ENCODE measurements at places on chromosomes 7 and 10.

DNA sequence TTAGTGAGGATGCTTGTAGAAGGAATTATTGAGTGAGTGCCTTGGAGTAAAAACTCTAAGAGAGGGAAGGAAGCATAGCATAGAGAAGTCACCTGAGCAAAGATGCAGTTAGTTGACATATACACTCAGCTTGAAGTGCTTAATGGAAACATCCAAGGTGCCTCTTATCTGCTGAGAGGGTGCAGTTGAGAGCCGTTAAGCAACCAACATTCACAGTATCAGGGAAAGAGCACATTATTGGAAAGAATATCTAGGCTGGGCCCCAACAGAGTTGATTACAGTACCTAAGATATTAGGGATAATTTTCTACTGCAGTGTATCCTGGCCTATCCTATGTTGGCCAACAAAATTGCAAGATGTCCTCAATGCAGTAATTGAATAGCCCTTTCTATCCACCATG, 302.0 kb downstream of the ETV1 start:
- no peak for DNase-seq

- no peak for DNase-seq
Observed at GRCh38 chr7:89559596-89559995, 594.7 kb upstream of the STEAP1 start.

DNA sequence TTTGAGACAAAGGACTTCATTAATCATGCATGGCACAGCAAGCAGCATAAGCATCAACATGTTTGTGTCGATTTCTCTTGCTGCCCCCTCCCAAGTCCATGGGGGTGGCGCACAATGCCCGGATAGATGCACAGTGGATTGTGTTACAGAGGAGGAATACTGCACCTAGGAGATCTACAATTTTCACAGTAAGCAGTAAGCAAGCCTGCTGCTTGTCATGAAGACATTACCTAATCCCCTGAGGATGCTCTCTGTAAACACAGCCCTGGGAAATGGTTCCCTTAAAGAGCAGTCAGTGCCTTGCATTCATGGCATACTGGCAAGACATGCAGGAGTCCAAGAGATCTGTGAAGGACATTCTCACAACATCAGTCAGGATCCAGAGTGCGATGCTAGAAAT, 137.7 kb downstream of the ETV1 start:
- DNase-seq: peak; percentile 34

- peak; percentile 70 for DNase-seq
Observed at GRCh38 chr10:72126184-72126871, 38.0 kb upstream of the SPOCK2 start.

DNA sequence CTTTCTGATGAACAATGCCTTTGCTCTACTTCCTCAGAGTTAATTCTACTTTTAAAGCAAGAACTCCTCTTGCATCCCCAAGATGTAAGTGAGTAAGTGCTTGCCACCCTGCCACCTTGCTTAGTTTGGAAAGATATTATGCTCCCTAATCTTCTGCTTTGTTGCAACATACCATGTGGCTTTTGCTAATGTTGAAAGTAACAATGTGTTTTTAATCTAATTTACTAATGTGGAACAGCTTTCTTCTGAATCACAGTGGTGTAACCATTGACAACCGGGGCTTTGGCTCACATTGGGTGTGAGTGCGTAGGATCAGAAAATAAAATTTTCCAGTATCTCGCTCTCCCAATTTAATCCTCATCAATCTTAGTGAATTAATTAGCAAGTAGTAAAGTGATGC, 254.1 kb upstream of the PTER start:
- no peak for DNase-seq

- peak; percentile 6 for DNase-seq
Observed at GRCh38 chr7:134645935-134646334, 718 bp upstream of the BPGM start.

GRCh38 chr10:126247446-126247975, 140.8 kb downstream of the ADAM12 start:
- no peak for DNase-seq

DNA sequence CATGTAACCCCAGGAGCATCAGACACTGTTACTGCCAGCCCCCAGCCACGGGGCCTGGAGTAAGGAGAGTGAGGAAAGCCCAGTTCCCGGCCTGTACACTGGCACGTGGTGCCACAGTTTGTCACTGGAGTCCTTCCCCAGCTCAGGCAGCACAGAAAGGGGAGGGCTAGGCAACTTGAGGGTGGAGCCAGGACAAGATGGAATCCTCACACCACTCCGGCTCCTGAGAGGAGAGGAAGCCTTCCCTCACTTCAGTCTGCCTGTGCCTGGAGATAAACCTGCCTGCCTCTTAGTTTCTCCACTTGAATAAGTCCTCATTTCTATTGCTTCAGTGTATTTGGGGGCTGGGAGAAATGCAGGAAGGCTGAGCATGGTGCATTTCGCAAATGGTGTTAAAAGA, 176.0 kb downstream of the KIAA1217 start:
- no peak for DNase-seq

- peak; percentile 68 for DNase-seq
Observed at GRCh38 chr7:101516851-101517250, 112.2 kb downstream of the MYL10 start.

GRCh38 chr7:99562832-99563231, 4.4 kb downstream of the ZNF655 start:
- DNase-seq: no peak

- no peak for DNase-seq
Observed at GRCh38 chr7:71173955-71174354, 42.0 kb downstream of the GALNT17 start.

- no peak for DNase-seq
Observed at GRCh38 chr7:157439761-157440160, 103.0 kb downstream of the DNAJB6 start.

- DNase-seq: peak; percentile 40
Observed at GRCh38 chr10:108545921-108546320, 1377.4 kb downstream of the XPNPEP1 start.

GRCh38 chr7:47423196-47423595, 158.7 kb downstream of the TNS3 start:
- DNase-seq: no peak

DNA sequence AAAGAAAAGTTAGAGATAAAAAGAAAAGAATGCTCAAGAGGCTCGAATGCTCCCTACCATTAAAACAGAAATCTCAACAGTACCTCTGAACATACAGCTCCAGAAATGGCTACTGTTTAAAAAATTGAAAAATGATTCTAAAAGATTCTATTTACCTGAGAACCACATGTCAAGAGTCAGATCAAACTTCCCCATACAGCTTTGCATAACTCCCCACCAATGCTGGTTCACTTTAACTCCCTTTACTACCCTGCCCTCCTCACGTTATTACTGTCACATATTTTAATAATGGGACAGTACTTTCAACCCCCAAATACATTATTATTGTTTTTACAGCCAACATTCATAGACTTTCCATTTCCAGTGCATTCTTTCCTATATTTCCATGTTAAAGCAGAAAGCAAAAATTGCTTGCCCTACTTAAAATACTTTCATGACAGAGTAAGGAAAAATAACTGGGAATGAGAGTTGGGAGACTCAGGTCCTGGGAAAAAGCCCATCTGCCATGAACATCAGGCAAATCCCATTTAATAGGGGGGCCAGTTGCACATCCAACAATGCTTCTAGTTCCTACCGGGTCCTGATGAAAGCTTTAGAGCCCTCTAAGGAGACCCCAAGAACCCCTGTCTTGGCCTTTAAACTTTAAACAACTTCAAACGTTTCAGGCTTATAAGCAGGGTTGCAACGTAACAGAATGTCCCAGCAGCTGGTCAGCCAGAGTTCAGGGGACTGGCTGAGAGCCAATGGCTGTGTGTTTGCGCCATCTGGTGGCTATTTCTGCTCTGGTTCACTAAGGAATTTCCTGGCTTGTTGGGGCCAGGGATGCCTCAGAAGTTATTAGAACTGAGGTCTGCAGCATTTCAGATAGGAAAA, 247.4 kb downstream of the ELMO1 start:
- DNase-seq: peak; percentile 90

DNA sequence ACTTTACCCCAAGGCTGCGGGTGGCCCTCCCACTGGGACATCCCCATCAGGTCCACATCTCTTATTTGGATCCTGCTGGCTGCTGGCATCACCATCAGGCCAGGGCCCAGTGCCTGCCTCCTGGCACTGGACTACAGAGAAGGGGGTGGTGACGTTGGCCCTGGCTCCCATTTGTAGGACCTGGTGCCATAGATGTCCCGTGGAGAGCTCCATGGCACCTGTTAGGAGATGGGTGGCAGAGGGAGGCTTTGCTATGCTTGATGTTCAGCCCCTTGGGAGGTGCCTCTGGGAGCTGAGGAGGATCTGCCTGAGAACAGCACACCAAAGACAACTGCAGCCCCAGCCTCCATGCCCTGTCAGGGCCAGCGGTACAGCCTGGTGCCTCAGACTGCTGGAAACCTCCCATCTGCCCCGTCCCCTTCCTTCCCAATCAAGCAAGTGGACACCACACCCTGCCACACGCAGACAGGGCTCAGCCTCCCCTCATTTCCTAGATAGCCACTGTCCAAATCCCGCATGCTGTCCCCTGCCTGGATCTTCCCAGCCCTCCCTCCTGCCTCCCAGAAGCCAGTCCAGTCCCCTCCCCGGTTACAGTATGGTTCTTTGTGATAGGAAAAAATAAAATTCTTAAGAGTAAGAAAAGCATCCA, 230.0 kb upstream of the GRB10 start:
- no peak for DNase-seq

DNA sequence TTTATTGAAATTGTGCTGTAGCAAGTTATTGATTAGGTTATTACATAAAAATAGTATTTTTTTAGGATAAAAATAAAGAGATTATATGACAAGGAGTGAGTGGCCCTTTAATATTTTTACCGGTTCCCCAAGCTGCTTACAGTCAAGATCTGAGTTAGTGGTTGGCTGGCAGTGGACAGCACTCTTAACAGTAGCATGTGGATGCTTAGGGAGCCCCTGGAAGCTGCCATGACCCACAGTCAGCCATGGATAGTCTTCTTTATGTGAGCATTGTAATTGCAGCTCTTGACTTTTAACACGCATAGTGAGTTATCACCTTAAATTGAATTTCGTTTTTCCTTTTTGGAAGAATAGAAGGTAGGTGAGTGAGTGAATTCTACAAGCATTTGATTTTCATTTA, 22.1 kb downstream of the RAB18 start:
- DNase-seq: peak; percentile 12

GRCh38 chr10:62047960-62048383, 146.5 kb downstream of the ARID5B start:
- no peak for DNase-seq

DNA sequence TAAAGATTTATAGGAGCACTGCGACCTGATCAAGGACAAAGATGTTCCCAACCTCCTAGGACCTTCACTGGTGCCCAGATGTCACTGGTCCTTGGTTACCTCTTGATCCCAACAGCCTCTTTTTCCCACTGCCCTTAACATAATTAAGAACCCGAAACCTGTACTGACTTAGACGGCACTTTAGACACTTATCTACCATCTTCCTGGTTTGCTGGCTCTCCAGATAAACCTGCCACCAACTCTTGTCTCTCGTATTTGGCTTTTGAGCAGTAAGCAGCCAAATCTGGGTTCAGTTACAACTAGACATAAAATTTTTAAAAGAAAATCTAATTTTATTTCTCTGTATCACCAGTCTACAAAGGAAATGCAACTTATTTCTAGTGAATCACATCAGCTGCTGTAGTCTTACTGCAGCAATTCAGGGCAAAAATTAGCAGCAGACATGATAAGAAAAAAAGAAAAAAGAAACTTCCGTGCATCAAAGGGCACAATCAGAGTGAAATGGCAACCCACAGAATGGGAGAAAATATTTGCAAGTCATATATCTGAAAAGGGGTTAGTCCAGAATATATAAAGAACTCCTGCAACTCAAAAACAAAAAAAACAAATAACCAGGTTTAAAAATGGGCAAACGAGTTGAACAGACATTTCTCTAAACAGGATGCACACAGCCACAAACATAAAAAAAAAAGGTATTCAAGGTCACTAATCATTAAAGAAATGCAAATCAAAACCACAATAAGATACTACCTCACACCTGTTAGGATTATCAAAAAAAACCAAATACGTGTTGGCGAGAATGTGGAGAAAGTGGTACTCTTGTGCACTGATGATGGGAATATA, 9.4 kb downstream of the ASB13 start:
- DNase-seq: no peak

DNA sequence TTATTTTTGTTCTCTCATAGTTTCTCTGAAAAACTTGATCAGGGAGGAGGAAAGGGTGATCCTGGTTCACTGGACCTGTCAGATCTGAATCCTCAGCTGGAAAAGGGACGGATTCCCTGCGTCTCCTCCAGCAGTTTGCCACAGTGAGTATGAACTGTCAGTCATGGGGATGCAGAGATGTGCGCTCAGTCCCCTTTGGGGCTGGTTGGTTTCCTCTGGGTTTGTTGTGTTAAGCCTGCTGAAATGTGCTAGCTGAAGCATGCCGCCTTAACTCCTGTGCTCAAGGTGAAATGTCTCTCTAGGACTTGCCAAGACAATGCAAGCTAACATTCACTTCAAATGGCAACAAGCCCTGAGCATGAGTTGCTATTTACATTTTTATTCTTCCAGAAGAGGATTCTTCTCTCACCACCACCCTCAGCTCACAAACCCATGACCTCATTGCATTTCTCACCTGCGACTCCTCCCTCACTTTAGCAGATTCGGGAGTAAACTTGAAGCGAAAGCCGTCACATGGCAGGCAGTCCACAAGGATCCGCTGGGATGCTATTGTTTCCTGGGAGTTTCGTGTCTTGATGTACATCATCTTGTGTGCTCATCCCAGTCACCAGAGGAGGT, 192.9 kb upstream of the FZD8 start:
- DNase-seq: peak; percentile 57

- no peak for DNase-seq
Observed at GRCh38 chr7:103349805-103350204, 2.4 kb downstream of the PSMC2 start.

DNA sequence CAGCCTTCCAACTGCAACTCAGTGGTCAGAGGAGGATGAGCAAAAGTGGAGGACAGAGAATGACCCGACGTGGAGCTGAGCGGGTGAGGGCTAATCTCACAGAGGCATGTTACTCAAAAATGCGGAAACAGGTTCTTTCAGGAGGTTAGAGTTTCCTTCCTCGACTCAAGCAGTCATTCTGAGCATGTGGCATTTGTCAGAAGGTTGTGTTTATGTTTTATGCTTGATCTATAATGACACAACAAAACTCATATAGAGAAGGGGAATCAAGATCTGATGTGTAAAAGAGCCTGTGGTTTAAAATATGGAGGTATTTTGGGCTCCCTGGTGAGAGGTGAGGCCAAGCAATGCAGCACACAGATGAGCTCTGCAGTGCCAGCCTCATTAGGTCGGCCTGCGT, 311.4 kb downstream of the ADARB2 start:
- no peak for DNase-seq

DNA sequence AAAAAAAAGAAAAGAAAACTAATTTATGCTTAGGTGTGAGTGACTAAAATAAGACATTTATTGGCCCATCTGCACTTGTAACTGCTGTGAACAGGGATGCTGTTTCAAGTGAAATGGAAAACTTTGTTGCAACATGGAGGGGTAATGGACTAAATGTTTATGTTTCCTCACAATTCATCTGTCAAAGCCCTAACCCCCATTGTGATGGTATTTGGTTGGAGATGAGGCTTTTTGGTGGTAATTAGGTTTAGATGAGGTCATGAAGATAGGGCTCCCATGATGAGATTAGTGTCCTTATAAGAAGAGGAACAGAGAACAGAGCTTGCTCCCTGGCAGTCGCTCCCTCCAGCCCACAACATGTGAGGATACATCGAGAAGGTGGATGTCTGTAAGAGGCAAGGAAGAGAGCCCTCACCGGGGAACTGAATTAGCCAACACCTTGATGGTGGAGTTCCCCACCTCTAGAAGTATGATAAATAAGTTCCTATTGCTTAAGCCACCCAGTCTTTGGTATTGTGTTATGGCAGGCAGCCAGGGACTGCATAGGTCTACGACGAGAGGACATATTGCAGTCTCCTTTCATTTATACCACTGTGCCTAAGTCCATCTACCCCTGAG, 28.6 kb upstream of the VCL start:
- no peak for DNase-seq

GRCh38 chr7:40793132-40793531, 658.3 kb downstream of the SUGCT start:
- no peak for DNase-seq
